ENCODE measurements at places on chromosomes 5 and 9.

- DNase-seq = no peak
These were observed 22.6 kb upstream of the MELK start for GRCh38 chr9:36550135-36550534.

- DNase-seq = no peak
These were observed 415.0 kb downstream of the NFIB start for GRCh38 chr9:13898957-13899356.

GRCh38 chr9:74173284-74173683 lies 323.9 kb upstream of the RORB start:
- DNase-seq = no peak

GRCh38 chr5:31733371-31733770 lies 94.4 kb downstream of the PDZD2 start:
- DNase-seq = no peak

DNA sequence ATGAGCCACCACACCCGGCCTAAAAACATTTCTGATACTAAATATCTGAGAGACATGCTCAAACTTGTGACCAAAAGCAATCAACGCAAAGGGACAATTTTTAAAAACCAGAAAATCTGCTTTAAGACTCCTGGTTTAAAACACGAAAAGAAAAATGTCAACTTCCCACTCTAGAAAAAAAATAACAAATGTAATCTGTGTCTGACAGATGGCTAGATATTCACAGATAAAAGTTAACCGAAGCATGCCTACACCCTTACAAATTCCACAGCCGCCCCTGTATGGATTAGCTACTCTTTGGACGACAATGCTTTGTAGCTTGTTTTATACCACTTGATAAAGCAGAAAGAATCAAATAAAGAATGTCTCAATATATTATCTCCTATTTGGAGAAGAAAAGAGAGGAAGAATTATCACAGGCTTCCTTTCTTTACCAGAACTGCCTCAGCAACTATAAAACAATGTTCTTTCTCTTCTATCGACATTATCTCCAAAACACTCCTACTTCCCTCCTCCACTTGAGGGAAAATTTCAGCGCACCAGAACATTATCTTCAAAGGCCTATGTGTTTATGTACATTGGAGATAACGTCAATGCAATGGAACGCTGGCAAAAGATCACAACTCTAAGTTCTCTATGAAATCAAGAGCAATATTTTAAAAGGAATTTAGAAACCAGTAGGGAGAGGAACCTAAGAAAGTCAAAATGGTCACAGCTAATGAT lies 26.2 kb downstream of the CEMIP2 start:
- no peak for DNase-seq

GRCh38 chr5:66757219-66757833 lies 161.1 kb downstream of the MAST4 start:
- DNase-seq = peak; percentile 5

DNA sequence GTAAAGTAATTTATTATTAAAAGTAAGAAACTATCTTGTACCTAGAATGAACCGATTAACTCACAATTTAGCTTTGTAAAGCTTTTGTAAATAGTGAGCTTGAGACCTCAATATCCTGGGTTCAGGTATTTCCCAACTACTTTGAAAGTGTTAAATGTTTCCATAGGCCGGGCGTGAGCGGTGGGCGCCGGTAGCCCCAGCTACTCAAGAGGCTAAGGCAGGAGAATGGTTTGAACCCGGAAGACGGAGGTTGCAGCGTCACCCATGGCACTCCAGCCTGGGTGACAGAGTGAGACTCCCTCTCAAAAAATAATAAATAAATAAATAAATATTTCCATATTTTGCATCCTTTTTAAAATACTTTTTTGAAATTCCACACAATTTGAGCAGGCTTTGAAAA lies 1.5 kb upstream of the ANKH start:
- DNase-seq = no peak
